ENCODE measurements at places on chromosomes 4 and X. TPM values are rescaled to one million over a fixed set of nuclear protein-coding genes. Genes with fewer than 3 reads are reported as not detected.

DNA sequence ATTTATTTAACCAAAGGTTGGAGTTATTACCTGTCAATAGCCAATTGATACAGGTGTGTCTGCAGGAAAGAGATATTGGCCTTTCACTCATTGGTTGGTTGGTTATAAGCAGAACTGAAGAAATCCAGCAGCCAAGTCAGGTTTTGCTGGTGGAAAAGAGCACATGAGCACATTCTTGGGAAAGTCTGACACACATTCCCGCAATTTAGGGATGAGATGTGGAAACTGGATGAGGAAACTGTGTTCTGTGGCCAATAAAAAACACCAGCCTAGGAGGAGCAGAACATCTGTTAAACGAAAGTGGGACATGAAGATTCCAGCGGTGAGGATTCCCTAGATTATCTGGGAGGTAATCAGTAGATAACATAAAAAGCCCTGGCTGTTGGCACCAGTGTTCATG lies 567.4 kb upstream of the CPEB2 start:
- no peak for DNase-seq

- DNase-seq, result no peak
Measured at GRCh38 chr4:79064806-79065205, 125.6 kb upstream of the PAQR3 start.

GRCh38 chrX:370244-370962 lies 16.3 kb downstream of the PPP2R3B start:
- DNase-seq, result no peak

DNA sequence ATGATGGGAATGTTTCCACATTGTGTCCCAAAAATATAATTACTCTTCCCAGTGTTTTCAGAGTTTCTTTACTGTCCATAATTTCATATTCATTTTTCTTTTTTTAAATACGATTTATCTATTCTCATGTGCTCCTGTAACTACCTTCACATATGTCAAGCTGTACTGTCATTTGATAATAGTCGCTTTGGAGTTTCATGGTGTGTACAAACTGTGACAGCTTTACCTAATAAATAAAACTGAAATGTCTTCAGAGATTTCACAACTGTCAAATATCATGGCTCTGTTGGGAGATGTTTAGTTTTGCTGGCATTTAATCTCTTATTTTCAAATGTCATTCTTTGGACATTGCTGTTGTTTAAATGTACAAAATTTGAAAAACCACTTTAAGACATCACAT lies 450.2 kb downstream of the TLL1 start:
- no peak for DNase-seq

GRCh38 chr4:15436513-15436912 lies 8.7 kb downstream of the C1QTNF7 start:
- DNase-seq, result no peak

- DNase-seq, result no peak
Measured at GRCh38 chrX:19772822-19773628, 114.4 kb downstream of the SH3KBP1 start.

DNA sequence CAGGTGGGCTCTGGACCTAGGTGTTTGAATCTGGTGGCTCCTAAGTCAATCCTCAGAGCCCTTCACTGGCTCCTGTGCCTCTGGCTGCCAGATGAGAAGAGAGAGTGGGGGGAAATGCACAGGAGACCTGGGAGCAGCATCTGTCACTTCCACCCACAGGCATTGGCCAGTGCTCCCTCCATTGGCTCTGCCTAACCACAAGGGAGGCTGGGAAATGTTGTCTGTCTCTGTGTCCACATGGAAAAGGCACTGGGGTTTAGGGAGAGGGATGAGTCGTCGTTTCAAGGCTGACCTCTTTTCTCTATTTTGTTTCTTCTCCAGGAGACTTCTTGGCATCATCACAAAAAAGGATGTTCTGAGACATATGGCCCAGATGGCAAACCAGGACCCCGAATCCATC lies 76.4 kb downstream of the CLCN4 start:
- no peak for DNase-seq

DNA sequence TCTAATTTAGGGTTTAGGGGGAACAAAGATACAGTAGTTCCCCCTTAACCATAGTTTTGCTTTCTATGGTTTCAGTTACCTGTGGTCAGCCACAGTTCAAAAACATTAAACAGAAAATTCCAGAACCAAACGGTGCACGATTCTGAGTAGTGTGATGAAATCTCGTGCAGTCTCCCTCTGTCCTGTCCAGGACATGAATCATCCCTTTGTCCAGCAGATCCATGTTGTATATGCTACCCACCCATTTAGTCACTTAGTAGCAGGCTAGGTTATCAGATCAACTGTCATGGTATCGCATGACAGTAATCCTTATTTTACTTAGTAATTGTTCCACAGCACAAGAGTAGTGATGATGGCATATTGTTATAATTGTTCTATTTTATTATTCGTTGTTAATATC lies 556.1 kb downstream of the IL1RAPL1 start:
- no peak for DNase-seq

DNA sequence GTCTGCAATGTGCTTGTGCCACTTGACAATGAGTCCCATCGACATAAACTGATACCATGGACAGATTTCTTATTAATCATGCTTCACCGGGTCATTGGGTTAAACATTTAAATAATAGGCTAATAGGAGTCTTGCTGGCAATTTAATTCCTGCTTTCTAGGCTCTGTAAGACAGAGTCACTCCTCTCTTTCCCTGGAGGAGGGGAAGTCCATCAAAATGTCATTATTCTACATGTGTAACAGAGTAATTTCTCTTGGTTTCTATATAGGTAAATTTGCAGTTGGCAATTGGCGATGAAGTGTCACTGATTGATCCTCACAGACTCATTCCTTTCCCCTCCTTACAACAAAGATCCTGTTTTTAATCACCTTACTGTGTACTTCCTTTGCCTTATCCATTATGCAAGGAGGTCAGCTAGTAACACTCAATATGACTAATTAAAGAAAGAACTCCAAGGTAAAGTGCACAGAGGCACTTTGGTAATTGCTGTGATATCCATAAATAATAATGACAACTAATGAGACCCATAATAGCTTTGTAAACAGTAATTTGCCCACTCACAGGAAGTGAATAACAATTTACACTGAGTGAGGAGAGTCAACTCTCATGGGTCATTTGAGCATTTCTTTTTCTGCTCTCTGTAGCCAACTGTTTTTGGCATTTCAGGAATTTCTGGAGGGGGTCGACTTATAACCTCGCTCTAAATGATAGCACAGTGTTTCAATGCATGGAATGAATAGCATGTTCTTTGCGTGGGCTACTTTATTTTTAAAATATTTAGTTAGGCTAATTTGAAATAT lies 184.0 kb downstream of the UGT8 start:
- DNase-seq, result no peak

DNA sequence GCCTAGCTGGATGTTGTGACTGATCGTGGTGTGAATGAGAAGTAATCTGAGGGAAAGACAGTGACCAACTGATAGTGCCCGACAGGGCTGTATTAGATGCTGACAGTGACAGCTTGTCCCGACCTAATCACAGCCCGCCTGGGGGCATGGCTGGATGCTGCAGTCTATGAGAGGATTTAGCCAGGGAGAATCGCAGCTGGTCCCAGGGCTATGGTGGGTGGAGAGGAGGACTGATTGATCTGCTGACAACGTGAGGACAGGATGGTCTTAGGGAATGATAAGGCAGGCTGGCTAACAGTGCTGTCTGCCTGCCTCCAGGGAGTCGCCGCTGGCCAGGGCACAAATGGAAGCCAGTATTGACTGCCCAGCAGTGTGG lies 621 bp upstream of the SUV39H1 start:
- DNase-seq, result no peak

DNA sequence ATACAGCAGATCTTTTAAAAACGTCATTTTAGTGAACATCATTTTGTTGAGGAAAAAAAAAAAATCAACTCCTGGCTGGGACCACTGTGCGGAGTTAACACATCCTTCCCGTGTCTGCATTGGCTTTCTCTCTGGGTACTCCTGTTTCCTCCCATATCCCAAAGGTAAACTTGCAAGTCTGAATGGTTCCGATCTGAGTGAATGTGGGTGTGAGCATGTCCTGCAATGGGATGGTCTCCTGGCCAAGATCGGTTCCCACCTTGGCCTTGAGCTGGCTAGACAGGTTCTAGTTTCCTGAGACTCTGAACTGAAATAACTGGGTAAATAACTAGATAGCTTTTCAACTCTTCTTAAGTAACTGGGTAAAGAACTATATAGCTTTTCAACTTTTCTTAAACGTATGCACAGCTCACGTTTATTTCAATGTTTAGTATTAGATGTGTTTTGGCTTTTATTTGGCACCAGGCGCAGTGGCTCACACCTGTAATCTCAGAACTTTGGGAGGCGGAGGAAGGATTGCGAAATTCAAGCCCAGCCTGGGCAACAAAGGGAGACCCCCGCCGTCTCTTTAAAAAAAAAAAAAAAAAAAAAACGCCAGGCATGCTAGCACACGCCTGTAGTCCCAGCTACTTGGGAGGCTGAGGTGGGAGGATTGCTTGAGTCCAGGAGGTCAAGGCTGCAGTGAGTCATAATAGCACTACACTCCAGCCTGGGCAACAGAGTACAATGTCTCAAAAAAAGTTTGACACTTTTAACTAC lies 14.0 kb downstream of the RBMX start:
- no peak for DNase-seq

DNA sequence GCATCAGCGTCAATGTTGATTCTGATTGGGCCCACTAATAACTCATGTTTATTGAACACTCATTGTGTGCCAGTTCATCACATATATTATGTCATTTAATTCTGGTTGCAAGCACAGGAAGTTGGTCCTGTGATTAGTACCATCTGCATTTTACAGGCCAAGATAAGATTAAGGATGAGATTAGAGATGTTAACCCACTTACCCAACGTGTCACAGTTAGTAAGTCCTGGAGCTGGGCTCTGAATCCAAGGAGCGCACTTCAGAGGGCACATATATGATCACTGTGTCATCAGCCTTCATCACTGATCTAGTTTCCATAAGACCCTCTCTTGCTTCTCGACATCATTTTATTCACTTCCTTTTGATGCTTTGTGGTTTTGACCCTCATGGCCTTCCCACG lies 205.3 kb upstream of the ANXA3 start:
- DNase-seq, result no peak

DNA sequence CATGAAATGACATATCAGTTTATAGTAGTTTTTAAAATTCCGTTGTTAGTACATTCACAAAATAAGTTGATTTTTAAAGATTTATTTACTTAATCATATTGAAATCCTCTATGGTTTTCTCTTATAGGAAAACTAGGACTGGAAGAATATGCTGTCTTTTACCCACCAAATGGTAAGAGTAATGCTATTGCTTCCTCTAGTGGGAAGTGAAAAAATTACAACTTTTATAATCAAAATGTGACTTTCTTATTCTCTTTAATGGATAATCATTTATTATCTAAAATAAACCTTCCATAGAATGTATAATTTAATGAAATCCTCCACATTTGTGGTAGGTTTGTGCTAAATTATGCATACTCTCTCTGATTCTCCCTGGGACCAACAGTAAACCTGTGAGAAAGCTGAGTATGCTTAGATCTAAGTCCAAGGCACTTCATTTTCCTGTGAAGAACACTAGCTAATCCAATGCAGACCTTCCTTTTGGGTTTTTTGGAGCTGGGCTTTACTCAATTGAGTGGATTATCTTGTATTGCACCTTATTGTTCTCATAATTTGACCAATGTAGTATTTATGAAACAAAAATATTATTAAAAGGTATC lies 136.2 kb downstream of the TBC1D19 start:
- DNase-seq, result no peak

- no peak for DNase-seq
Measured at GRCh38 chrX:108072746-108073145, 18.6 kb downstream of the PSMD10 start.

DNA sequence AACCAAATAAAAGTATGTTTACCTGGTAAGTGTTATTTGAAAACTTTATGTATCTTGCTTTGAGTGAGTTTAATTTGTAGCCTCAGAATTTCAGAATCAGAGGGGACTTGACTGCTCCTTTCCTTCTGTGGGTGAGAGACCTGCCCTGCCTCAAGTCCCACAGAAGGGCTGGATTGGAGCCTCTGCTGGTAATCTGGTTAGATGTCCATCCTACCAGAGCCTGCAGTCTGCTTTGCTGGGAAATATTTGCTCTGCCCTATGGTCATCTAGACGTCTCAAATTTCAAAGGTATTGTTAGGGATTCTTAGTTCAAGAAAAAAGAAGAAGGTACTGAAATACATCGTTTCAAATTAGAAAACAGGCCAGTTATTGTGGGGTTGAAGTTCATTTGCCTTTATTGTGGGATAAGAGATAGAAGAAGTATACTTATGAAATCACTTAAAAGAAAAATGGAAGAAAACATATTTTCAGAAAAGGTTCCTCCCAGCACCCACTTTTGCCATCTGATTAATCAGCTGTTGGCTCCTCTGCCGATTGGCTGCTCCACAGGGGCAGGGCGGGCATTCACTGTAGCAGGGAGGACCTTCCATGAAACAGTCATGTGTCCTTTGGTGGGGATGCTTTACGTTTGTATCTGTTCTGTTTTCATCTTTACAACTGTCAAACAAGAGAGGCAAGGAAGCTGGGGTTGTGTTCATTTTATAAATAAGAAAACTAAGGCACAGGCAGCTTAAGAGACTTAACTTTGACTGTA lies 73.3 kb upstream of the TLR2 start:
- DNase-seq, result no peak

DNA sequence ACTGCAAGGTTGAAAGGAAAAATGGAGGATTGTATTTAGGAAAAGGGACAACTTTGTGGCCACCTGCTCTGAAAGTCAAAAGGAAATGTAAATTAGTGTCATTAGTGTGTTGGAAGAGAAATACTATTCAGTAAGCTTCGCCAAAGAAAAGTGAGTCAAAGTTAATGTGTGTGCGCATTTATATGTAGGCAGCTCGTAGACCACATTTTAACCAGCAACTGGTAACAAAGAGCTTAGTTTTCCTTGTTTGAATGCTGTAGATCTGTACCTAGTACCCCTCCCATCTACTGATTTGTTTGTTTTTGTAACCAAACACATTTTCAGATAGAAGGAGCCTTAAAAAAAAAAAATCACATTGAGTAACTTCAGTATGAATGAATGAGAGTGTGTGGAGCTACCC lies 69.3 kb downstream of the GPAT3 start:
- DNase-seq, result no peak

- DNase-seq, result no peak
Measured at GRCh38 chr4:160716551-160716950, 1447.2 kb downstream of the FSTL5 start.

DNA sequence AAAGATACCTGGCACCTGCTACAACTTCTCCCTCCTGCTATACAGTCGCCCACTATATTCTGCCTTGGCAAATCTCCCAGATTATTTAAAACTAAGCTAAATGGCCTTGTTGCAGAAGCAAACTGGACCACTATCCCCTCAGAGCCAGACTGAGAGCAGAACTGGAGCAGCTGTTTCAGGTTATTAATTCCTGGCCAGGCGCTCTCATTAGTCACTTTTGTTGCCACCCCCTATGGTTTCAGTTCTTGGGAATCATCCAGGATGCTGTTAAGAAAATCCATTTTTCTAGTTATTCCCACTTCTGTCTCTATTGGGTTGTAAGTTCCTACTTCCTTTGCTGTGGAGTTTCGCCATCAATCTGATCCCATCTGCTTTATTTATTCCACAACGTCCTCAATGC lies 30.1 kb downstream of the ADGRA3 start:
- no peak for DNase-seq

- DNase-seq, result no peak
Measured at GRCh38 chr4:95363966-95364365, 184.8 kb downstream of the UNC5C start.

- no peak for DNase-seq
Measured at GRCh38 chr4:37693450-37694190, 7.4 kb upstream of the RELL1 start.

GRCh38 chr4:147831551-147832171 lies 99.8 kb downstream of the ARHGAP10 start:
- no peak for DNase-seq

The SASH3 gene
- total RNA-seq, result 96.9 TPM

The FGF2 gene
- under 0.01 TPM for total RNA-seq

The MAGEC2 gene
- not detected for total RNA-seq

The TMEM156 gene
- 1.1 TPM for total RNA-seq

The PITX2 gene
- not detected for total RNA-seq
